ENCODE measurements at places on chromosomes 2 and 18.

DNA sequence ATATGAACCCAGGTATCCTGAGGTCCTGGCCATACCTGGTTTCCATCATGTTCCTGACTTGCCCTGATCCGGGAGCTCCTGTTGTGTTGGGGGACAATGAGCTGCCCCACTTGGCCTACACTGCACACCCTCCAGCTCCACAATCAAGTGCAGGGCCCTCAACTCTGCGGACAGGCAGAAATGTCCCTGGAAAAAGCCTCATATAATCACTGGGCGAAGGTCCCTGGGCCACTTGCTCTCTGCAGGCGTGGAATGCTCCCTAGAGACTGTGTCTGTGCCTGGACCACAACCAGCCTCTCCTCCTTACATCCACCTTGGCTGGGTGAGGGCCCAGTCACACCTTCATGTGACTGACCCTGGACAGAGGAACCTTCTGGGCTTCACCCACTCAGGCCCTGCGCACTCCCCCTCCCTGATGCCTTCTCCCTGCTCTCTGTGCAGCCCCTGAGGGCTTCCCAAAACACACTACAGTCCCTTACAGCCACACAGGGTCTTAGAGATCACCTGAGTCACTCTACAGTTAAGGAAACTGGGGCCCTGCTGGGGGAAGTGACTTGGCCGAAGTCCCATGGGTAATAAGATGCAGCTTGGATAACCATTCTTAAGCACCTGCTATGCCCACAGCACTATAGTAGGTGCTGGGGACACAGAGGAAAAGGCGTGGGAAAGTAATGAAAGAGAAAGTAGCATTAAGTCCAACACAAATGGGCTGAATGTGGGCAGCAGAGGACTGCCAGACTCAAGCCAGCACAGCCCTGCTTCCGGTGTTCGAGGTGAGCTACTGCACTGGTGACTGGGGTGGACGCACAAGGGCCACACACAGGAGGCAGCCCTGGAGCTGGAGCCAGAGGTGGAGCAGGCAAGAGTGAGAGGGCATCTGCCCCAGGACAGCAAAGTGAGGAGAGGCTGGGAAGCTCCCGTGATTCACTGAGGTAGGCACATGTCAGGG lies 9.8 kb downstream of the BOLA3 start:
- no peak for DNase-seq

DNA sequence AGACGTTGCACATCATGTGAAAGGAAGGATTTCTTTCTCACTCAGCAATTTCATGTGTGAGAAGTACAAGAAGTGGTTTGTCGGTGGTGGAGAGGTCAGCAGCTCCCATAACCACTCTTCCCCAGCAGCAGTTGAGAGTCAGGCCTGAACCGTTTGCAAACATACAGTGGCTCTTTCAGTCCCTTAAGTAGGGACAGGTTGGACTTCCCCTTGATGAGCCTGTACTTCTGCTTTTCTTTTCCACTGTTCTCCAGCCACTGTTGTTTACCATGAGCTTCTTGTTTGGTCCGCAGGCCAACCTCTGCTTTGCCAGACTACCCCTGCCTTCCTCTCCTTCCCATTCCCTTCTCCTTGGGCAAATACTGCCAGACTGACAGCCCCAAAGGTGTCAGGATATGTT lies 391.3 kb upstream of the CELF4 start:
- DNase-seq, result no peak

DNA sequence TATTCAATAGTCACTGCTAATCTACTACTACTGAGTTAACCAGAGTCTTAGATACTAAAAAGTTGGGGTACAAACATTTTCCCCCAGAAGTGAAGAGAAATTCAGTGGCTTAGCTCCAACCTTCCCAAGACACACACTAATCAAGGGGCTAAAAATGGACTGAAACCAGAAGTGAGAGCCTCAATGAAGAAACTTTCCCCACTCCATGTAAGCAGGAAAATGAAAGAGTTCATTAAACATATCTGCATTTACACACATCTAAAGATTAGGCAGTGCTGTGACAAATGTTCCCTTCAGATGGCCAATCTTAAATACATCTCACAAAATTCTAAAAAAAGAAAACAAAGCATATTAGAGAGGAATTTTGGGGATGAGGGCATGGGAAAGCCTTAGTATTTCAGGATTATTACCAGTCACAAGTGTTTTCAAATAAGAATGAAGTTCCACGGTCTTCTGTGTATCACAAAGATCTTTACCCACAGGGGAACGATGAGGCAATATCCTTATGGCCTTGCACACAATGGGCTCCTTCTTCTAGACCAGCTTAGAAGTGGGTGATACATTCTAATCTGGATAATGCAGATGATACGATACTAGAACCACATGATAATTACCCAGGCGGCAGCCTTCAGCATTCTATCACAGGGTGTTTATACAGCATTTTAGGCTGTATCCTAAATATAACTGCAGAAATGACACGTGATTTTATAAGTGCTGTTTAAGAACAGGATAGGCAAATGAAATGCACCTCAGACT lies 17.1 kb downstream of the ANKRD44 start:
- no peak for DNase-seq

DNA sequence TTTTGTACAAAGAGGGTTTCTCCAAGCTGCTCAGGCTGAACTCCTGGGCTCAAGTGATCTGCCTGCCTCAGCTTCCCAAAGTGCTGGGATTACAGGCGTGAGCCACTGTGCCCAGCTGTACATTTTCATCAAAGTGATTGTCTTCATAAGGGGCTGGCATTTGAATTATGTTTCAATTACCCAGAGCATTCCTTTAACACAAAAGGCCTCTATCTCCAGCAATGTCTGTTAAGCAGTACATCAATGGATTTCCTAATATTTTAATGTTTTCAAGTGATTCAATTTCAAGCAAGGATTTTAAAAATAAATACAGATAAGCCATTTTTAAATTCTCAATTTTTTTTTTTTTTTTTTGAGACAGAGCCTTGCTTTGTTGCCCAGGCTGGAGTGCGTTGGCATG lies 50.9 kb upstream of the AP1S3 start:
- DNase-seq, result no peak

DNA sequence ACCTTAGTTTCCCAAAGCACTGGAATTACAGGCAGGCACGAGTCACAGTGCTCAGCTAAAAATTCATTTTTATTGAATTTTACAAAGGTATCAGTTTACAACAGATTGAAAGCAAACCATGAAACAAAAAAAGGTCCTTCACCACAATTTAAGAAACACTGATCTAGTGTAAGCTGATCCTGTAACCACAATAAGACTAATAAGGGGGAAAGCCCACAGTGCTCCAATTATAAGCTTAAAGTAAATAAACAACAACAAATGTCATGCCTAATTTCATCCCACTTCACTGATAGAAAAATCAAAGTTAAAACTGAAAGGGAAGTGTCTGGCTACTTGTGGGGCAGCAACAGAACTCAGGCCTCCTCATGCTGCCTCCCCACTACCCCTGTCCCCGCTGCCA lies 49.2 kb downstream of the ICA1L start:
- no peak for DNase-seq

- DNase-seq, result peak; percentile 72
Measured at GRCh38 chr2:225270861-225271260, 128.6 kb upstream of the NYAP2 start.

GRCh38 chr18:48819276-48819675 lies 131.5 kb downstream of the SMAD7 start:
- no peak for DNase-seq

GRCh38 chr2:237732790-237733381 lies 65.7 kb upstream of the RBM44 start:
- no peak for DNase-seq

GRCh38 chr18:27400001-27400400 lies 214.9 kb upstream of the CHST9 start:
- no peak for DNase-seq

DNA sequence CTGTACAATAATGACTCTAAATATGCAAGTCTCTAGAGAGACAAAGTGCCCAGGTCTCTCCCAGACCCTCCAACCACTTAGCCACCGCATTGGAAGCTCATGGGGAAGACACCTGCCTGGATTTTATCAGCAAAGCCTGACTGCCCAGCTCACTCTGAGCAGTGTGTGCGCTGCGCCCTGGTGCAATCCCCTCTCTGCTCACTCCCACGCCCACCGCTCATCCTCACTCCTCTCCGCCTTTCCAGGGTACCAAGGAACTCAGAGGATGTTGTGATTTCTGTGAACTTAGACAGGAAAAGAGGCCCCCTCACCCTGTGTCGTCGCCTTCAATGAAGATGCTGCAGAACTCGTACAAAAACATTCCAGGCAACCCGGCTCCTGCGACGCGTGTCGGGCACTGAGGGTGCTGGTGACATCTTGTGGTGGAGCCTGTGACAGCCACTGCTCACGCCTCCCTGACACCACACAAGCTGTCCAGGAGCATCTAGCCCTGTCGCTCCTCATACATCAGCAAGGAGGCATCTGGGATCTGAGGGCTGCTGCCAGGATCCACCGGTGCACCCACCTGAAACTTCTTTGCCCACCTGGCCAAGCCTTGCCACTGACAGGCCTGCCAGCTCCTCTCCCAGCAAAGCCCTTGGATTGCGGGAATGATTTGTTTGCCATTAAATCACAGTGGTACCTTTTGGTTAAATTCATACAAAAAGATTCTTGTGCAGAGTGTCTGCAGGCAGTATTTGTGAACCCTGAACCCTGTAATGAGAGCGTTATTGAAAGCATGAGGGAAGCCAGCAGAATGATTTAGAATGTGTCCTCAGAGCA lies 220.4 kb downstream of the ZNF516 start:
- no peak for DNase-seq

GRCh38 chr2:187168720-187169713 lies 279.0 kb downstream of the CALCRL start:
- DNase-seq, result no peak

DNA sequence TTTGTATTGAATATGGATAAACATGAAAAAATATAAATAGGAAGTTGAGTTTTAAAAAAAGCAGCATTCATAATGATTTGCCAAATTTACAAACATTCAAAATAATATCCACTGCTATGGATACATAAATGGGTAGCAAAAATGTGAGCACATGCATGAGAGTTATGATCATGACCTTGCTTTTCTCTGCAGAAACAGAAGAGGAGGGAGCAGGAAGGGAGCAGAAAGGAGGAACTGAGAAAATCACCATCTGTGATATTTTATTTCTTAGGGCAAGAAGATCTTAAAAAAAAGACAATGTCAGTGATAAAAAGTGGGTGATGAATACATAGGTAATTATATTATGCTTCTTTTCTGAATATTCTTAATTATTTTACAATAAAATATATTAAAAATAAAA lies 17.7 kb upstream of the CCDC93 start:
- DNase-seq, result no peak

DNA sequence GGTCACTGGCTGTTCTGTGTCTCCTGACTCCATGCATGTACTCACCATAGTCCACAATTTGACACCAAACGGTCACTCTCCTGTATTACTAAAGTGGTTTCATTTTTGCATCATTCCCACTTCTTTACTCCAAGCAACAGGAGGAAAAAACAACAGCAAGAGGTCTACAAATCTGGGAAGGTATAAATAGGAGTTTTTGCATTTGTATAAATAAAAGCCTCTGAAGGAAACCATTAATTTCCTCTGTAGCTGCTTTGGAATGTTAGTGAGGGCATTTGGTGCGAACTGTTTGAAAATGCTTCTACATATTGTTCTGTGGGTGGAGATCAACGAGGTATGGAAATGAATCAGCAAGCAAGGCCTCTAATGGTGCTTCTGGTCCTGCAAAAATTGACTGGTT lies 148.5 kb upstream of the DLX2 start:
- DNase-seq, result peak; percentile 58

GRCh38 chr2:112433932-112434730 lies 686 bp upstream of the RGPD8 start:
- no peak for DNase-seq

- no peak for DNase-seq
Measured at GRCh38 chr2:975095-975494, 24.4 kb downstream of the SNTG2 start.

GRCh38 chr2:229971298-229971790 lies 49.0 kb downstream of the FBXO36 start:
- DNase-seq, result no peak

DNA sequence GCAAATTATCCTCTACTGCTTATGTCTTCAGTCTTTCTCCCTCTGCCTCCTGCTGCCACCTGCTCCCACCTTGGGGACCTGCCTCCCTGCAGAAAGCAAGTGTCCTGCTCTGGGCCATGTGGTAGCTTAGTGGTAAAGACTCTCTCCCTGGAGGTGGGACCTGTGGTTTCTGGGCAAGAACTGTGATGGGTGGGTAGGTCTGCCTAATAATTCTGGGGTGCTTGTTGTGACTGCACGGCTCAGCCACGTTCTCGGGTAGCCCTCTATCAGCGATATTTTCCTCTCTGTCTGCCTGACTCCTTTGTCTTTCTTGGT lies 16.4 kb upstream of the CD28 start:
- no peak for DNase-seq

DNA sequence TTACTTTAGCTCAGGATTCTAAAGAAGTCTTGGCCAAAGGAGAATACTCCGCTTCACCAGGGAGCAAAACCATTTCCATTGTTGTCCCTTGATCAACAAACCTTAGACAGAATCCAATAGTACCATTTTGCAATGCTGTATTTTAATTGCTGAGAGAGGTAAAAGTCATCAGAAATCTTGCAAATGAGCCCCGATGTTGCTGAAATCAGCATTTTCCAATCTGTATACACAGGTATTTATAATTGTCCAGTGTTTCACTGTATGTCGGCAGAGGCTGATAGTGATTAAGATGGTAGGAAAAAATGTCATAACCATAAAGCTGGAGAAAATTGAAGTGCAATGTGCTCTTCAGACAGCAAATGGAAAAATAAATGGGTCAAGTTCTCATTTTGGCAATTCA lies 170.0 kb upstream of the ARL4C start:
- DNase-seq, result no peak

- DNase-seq, result no peak
Measured at GRCh38 chr2:219578811-219579613, 6.9 kb downstream of the INHA start.

DNA sequence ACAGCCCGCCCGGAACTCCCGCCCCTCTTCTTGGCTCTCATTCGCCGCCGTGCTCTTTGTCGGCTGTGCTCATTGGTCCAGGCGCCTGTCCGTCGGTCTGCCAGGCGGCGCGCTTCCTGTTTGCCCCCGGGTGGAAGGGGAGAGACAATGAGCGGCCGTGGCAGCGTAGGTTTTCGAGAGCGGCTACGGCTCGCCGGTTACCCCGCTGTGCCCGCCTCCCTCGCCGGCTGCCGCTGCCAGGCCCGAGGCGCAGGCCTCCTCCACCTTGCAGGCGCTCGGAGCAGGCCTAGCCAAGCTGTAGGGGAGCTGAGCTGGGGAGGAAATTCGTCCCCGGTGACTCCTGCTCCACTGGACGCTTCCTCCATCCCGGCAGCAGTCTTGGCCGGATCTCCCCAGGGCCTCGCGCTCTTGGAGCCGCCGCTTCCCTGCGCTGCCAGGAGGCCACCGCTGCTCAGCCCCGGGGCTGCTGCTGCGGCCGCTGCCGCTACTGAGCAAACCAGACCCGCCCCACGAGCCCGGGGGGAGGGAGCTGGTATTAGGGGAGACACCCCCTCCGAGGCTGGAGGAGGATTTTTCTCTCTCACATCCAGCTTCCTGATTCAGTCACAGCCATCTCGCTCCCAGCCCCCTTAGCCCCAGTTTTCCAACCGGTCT lies at the start of gene SP3:
TSS of gene SP3 (minus strand) at position 2 of the 654 bp plus-strand sequence. CDS start 202 bp downstream, outside the sequence.
- DNase-seq, result peak; percentile 89
